ENCODE measurements at places on chromosomes 1 and 21. TPM values are rescaled to one million over a fixed set of nuclear protein-coding genes. Genes with fewer than 3 reads are reported as not detected.

The HTR1D gene
- not detected for total RNA-seq

The SDF4 gene
- total RNA-seq, result 144 TPM

The MATN1 gene
- total RNA-seq, result 0.31 TPM

The SPATA46 gene
- total RNA-seq, result not detected

DNA sequence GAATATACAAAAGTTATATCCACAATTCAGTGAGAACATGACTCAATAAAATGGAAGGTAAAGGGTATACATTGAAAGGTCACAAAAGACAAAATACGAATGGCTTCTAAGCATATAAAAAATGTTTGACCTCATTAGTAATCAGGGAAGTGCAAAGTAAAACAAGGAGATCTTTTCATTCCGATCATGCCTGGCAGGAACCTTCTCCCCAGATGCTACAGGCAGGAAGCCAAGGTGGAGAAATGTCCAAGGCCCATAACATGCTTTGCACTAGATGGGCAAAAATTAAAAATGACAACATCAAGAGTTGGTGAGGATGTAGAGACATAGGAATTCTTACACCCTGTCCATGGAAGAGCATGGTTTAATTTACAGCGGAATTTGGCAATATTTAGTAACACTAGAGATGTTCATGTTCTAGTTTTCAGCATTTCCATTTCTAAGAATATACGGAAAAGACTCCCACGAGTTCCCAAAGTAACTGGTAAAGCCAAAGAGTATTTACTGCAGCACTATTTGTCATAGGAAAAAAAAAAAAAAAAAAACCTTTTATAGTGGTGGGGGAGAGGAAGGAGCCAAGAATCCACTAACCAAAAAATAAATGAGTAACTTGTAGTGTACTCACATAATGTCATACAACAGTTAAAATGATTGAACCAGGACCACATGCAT is 184.5 kb upstream of the KAZN start:
- no peak for DNase-seq

GRCh38 chr1:53442299-53442698 is 16.9 kb upstream of the DMRTB1 start:
- DNase-seq, result no peak

- DNase-seq, result no peak
These were observed 66.4 kb downstream of the LUZP1 start for GRCh38 chr1:23102289-23102688.

DNA sequence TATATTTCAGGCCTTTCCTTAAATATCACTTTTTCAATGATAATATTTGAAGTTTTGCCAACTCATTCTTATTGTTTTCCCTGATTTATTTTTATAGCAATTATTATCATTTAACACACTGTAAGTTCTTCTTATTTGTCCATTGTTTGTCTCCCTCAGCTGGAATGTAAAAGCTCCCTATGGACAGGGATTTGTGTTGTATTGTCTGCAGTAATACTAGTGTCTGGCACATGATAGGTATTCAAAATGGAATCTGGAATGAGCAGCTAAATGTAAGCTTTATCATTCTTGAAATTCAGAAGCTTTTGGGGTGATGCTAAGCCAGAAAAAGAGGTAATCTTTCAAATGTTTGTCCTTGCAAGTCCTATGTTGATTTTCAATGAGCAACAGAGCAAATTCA is 112.1 kb downstream of the NEGR1 start:
- no peak for DNase-seq

GRCh38 chr1:12531179-12531499 is 86.9 kb downstream of the DHRS3 start:
- no peak for DNase-seq

GRCh38 chr1:62370594-62370993 is 51.4 kb upstream of the KANK4 start:
- no peak for DNase-seq

- DNase-seq, result no peak
These were observed 40.9 kb downstream of the KCNK1 start for GRCh38 chr1:233654658-233655280.

Measured in activated naive CD4-positive, alpha-beta T cell treated with anti-CD3 and anti-CD28 coated beads, Interleukin-2, amount 50 U/mL, for 72 hours (primary cell).